ENCODE measurements at places on chromosomes 6 and 20.

DNA sequence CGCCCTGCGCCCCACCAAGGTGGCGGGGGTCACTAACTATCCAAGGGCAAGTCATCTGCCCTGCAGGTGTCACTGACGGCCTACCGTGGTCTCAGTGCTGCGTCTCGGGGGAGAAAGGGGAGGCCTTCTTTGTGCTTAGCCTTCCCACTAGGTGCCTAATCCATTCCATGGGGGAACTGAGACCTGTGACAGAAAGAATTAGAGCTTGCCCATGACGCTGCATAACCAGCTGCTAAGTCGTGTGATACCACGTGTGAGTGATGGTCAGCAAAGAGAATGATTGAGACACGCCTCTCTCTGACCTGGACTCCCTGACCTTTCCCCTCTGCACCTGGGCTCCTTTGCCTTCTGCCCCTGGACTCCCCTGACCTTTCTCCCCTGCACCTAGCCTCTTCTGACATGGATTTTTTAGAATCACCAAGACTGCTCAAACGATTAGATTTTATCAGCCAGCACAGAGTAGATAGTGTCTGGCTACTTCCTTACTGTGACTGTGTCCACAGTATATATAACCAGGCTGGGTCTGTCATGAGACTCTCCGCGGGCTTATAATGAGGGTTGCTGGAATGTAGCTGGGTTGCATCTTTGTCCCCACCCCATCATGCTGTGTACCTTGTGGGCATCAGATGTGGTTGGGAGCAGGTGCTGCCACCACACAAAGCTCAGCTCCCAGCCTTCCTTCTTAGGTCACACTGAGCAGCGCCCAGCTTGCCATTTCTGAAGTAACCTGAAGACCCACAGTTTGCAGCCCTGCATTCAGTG, 140.6 kb downstream of the TMEM242 start:
- DNase-seq: no peak

DNA sequence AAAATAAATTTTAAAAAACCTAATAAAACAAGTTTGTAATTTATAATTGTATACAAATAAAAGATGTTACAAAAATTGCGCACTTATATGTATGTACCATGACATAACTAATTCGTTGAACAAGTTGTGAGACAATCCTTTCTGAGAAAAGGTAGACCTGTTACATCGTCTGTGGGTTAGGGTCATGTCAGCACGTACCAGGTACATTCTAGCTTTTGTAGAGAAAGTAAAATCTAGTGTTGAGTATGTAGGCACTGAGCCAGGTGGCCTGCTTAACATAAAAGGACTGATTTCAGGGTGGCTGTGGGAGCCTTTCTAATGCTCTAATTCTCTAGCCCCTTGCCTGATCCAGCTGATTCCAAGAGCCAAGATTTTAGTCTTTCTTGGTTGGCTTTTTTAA, 10.4 kb downstream of the RPL7L1 start:
- DNase-seq: no peak

DNA sequence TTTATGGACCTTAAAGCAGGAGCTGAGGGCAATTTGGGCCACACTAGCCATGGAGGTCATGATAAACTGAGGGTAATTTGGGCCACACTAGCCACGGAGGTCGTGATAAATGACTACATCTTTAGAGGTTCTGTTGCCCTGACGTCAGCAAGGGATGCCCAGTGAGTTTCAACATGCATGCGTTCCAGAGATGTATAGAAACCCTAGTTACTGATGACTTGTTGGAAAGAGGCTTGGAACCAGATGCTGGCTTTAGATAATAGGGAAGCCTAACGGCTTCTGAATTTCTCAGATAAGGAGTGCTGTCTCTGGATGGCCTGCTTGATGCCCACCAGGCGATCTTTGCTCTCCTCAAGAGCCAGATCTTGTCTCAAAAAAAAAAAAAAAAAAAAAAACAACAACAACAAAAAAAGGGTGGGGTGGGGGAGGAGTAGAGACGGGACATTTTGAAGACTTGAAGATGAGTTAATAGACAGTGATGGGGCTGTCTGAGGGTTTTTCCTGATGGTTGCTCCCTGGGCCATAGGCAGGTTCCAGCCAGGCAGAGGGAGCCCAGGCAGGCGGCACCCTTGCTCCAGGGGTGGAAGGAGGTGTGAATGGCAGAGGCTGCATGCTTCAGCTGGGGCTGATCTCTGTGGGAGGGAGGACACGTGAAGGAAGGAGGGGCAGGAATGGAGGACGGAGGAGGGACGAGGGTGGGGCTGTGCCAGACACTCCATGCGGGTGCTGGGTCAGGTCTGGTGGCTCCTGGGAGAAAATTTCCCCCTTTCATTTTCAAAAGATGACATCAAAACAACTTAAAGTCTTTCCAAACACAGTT, 27.0 kb upstream of the FRMD1 start:
- DNase-seq: no peak

DNA sequence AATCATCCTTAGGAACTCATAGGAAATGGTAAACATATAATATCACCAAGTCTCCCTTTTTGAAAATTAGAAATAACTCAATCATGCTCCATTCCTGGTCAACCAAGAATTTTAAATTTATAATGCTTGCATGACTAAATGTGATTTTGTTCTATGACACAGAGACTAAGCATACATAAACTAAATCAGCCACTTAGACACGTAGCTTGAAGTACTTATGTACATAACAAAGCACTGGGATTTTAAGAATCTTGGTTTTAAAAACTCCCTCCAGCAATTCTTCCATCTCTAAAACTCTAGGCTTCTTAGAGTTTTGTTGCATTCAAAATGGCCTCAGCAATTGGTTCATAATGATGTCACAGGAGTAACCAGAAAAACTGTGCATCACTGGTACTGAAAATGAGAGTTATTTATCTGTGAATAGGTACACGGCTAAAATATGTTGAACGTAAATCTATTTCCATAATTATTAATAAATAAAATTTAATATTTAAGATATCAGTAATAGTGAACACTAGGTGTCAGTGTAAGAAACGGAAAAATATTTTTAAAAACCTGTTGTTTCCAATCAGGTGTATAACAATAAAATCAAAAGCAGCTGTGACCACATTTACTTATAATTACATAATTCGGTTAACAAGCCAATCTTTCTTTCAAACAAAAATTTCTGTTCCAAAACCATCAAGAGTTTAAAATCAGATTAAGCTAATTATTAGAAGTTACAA, 241.6 kb upstream of the RUNX2 start:
- no peak for DNase-seq

DNA sequence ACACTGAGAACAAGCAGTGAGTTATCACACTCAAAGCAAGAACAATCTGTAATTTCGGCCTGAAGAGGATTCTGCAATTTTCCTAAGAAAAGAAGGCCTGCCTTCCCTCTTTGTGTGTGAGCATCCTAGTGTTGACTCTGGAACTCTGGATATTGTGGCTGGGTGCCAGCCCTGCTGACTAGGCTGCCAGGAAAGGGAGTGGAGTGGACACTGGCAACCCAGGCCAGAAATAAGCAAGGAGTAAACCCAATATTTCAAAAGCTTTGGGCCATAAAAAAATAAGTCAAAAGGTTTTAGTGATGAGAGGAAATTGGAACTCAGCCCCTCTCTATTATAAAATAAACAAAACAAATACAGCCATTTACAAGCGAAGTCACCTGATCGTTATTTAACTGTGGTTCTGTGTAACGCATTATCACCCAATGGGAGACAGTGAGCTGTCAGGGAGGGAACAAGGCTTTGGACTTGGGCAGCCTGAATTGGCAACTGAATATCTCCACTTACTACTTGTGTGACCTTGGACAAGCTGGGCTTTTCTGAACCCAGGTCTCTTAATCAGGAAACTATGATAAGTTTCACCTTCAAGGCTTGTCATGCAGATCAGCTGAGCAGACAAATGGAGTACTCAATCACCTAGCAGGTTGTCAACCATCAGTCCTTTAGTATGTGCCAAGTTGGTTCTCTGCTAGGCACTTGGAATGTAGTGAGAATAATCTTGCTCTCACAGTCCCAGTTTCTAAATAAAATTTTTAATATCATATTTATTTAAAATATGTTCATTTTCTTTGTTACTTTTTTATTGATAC, 196.2 kb downstream of the PAX1 start:
- DNase-seq: no peak

DNA sequence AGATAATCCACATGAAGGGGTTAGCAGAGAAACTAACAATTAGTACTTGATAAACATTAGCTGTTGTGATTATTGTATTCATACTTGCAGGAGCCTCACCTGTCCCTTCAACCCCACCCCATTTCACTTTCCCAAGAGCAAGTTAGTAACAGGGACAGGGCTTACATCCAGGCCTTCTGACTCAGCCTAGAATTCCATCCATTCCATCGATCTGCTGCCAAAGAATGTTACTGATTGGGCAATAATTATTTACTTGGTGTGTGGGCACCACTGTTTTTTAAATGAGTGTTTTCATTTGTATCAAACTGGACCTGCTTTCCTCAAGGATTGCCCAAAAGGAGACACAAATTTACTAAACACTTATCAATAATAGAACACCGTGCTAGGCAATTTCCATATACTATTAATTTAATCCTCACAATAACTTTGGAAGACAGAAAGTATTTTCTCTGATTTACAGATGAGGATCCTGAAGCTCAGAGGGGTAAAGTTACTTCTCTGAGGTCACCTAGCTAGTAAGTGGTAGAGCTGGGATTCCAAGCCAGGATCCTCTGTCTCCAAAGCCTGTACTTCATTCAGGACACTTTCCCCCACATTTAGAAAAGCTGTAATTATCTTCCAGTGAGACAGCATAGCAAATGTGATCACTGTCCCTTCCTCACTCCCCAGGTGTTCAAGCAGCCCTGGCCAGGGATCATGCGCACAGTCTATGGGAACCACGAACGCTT, 32.8 kb downstream of the GSS start:
- DNase-seq: no peak

- DNase-seq: no peak
Measured at GRCh38 chr6:34855463-34855862, 32.4 kb downstream of the TAF11 start.

- DNase-seq: no peak
Measured at GRCh38 chr6:1287103-1287591, 24.8 kb upstream of the FOXQ1 start.
